ENCODE measurements at places on chromosomes 11 and 22.

- no peak for DNase-seq
These were observed 379 bp upstream of the RAB38 start for GRCh38 chr11:88175569-88176075.

DNA sequence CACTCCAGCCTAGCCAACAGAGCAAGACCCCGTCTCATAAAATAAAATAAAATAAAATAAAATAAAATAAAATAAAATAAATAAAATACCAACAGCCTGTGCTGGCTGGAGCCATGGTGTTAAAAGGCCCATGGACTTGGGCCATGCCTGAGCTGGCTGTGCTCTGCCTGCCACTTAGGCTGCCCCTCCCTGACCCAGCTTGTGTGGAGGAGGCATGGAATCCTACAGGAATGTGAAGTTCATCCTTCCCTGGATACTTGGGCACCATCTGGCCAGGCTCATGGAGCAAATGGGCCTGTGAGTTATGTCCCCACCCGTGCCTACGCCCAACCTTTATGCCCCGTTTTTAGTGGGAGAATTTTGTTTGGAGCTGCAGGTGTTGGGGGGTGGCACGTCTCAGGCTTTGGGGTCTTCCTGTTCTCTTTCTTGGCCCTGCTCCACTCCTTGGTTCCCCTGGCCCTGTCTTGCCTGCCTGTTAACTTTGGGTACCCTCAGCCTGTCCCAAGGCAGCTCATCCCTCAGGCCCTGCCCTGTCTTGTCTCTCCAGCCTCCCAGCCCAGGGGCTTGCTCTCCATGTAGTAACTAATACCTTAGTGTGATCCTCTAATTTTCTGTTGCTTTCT lies 51.3 kb downstream of the BCR start:
- no peak for DNase-seq

DNA sequence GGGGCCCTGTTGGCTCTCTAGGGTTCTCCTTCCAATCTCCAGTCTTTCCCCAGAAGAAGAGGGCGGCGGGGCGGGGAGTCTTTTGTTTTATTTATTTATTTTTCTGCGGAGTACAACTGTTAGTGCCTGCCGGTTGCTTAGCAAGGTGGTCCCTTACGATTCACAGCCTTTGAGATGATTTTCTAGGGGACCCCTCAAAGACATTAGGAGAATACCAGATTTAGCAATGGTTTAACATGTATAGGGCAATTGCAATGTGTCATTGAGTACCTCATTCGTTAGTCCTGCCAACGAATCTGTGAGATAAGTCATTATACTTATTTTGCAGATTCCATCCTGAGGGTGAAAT lies 307 bp upstream of the MRPL16 start:
- DNase-seq = no peak

DNA sequence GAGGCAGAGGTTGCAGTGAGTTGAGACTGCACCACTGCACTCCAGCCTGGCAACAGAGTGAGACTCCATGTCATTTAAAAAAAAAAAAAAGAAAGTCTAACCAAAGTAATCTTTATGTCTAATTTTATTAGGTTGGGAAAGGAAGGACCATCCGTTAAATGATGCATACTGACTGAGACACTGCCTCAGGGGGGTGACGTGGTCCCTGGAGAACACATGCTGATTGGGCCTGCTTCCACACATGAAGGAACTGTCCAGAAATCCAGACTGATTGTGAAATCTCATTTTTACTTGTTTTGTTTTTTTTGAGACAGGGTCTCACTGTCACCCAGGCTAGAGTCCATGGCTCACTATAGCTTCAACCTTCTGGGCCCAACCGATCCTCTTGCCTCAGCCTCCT lies 5.5 kb downstream of the SF3A1 start:
- DNase-seq = no peak

DNA sequence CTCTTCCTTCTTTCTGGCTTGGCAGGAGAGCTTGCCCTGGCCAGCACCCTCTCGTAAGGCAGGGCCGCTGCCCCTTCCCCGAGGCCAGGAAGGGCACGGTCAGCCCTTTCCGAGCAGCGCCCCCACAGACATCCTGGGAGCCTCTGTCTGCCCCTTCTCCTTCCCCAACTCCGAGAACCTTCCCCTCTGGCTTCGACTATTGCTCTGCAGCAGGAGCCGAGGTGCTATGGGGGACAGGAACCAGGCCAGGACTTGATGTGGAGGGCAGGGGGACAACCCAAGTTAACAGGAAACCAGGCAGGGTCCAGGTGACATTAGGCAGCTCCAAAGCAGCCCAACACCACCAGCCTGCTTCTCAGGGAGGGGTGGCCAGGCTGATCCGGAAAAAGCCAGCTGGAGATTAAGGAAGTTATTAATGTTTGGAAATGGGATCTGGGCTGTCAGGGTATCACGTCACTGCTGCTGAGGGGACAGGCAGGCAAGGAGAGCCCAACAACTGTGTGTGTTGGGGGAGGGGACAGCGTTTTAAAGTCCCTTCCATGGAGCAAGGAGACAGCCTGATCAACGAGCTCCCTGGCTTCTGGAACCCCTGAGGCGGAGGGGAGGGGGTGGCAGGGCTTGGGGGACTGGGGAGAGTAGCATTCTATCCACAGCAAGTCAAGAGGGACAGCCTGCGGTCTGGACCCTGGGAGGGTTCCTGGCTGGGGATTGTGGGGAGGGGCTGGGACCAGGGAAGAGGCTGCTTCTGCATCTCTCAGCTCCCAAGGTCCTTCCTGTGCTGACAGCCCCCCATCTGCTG lies 27.3 kb downstream of the SYT7 start:
- DNase-seq = no peak

GRCh38 chr11:130427581-130428315 lies 661 bp downstream of the ADAMTS8 start:
- DNase-seq = no peak

- no peak for DNase-seq
These were observed 28.4 kb downstream of the CCDC90B start for GRCh38 chr11:83257761-83258168.

GRCh38 chr11:14454861-14455632 lies 44.6 kb downstream of the COPB1 start:
- DNase-seq = no peak

- DNase-seq = no peak
These were observed 19.5 kb upstream of the WNT7B start for GRCh38 chr22:45996241-45997076.

DNA sequence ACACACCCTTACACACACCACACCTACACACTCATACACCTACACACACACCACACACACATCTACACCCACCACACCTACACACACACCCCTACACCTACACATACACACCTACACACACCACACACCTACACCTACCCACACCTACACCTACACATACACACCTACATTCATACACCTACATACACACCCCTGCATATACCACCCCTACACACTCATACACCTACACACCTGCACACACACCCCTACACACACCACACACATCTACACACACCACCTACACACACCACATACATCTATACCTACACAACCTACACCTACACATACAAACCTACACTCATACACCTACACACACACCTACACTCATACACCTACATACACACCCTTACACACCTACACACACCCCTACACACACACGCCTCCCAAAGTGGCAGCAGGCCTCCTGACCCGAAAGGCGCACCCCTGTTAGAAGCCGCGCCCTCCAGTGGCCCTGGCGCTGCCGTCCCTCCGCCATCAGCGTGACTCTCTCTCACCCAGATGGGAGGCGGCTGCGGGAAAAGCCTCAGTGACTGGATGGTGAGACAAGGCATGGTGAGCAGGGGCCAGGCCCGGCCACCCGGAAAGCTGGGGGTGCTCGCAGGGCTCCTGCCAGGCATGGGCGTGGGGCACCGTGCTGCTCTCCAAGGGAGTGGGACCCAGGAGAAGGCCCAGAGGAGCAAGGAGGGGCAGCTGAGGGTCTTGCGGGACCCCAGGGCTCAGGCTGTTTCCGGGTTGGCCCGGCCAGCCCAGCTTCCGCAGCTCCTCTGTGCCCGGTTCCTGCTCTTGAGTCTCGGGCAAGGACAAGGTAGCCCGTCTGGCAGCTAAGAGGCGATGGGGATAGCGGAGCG lies 37.0 kb upstream of the HMOX1 start:
- DNase-seq = no peak

GRCh38 chr11:115504276-115505158 lies at the start of gene CADM1:
CADM1 (minus strand) TSS chr11:115504415.
- peak; percentile 93 for DNase-seq

- no peak for DNase-seq
These were observed 22.8 kb downstream of the PITPNB start for GRCh38 chr22:27896245-27896644.

DNA sequence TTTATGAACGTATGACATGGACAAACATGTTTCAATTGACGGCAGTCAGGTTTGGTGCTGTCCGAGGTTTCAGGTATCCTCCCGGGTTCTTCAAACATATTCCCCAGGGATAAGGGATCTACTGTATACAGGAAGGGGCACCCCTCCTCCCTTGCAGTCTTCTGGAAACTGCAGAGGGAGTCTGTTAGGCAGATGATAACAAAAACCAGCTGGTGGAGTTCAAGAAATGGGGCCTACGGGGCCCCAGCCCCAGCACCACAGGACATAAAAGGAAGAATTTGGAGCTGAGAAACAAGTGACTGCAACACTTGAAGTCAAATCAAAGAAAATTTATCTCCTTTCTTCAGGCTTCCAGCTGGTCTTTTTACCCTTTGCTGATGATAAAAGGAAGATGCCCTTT lies 32.1 kb downstream of the SNU13 start:
- no peak for DNase-seq

GRCh38 chr11:40958707-40959106 lies 500.7 kb downstream of the LRRC4C start:
- no peak for DNase-seq

GRCh38 chr11:61480261-61480993 lies 28.1 kb upstream of the LRRC10B start:
- DNase-seq = no peak

GRCh38 chr11:35515224-35515623 lies 10.2 kb downstream of the PAMR1 start:
- DNase-seq = no peak

DNA sequence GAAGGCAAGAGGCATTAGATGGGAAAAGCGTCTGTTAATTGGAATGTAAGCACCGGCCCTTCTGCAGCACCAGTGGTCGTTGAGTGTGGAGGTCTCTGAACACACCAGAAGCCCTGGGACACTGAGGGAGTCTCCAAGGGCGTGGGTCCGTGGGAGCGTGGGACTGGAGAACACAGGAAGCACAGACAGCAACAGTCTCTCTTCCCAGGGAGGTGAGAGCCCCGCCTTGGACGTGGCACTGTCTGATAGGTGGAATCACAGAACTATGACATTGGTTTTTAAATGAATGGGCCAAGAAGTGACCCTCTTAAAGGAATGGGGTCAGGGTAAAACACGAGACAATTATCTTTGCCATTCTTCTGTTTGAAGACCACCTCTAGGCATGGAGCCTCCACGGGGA lies 28.1 kb upstream of the BID start:
- DNase-seq = no peak

GRCh38 chr11:11931461-11932055 lies 76.9 kb downstream of the DKK3 start:
- DNase-seq = no peak

GRCh38 chr11:64132982-64133705 lies 32.8 kb downstream of the MACROD1 start:
- no peak for DNase-seq

- DNase-seq = no peak
These were observed 36.3 kb downstream of the CD82 start for GRCh38 chr11:44601471-44602370.

DNA sequence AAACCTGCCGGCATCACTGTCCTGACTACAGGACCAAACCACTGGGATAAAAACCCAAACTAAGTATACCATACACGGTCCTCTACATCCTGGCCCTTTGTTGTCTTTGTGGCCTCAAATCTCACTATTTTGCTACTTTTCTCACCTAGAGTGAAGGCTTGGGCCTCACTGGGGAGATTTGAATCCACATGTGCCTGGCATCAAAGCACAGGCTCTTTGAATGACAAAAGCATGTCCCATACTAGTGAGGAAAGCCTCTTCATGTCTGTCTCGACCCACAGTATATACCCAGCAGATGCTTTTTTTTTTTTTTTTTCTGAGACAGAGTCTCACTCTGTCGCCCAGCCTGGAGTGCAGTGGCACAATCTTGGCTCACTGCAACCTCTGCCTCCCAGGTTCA lies 72.5 kb upstream of the DRD2 start:
- DNase-seq = no peak

DNA sequence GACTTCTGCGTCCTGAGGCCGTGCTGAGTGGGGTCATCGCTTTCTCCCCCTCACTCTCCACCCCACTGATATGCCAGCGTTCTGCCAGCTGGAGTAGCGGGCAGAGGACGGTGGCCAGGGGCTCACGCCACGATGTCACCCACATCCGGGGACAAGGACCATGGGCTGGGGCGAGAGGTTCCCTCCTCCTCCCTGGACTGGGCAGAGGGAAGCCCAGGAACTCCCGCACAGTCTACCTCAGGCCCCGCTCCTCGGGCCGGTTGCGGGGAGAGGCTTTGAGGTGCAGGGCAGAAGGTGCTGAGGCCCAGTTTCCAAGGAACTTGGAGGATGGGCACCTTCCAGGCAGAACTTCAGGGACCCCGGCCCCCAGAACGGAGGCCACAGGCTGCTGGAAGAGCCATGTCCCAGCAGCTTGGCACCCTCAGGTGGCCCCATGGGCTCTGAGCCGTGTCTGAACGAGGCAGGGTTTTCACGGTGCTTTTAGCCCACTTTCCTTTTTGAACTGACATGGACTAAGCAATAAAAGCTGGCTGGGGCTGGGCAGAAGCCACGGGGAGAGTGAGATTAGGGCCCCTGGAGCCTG lies 25.4 kb downstream of the ADAMTS15 start:
- no peak for DNase-seq

GRCh38 chr11:64230985-64231365 lies 627 bp downstream of the DNAJC4 start:
- no peak for DNase-seq

GRCh38 chr22:49735411-49735900 lies 92.2 kb downstream of the BRD1 start:
- no peak for DNase-seq

GRCh38 chr11:108882211-108882831 lies 217.5 kb downstream of the DDX10 start:
- no peak for DNase-seq

GRCh38 chr22:29030618-29031226 lies 30.9 kb downstream of the C22orf31 start:
- no peak for DNase-seq

DNA sequence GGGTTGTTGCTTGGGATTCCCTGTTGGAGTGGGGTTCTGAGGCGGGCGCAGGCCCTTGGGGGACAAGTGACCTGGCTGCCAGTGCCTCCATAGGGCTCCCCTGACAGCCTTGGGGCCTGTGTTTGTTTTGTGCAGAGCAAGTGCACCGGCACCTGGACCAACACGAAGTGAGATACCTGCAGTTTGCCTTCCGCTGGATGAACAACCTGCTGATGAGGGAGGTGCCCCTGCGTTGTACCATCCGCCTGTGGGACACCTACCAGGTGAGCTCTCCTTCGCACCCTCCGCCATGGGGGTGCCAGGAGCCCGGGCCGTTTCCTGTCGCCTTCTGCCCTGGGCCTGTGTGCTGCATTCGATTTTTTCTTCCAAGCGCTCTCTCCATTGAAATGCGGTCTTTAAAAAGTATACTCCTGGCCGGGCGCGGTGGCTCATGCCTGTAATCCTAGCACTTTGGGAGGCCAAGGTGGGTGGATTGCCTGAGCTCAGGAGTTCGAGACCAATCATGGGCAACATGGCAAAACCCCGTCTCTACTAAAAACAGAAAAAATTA lies 274.6 kb downstream of the TBC1D22A start:
- no peak for DNase-seq

GRCh38 chr11:28878025-28878424 lies 769.8 kb downstream of the METTL15 start:
- no peak for DNase-seq

GRCh38 chr11:34191578-34191977 lies 86.1 kb downstream of the NAT10 start:
- no peak for DNase-seq

GRCh38 chr11:78474451-78474850 lies 56.8 kb upstream of the GAB2 start:
- DNase-seq = no peak
